ENCODE measurements at places on chromosomes 7 and 10.
A peak's percentile ranks its signal among the peaks of the same experiment; 100 is the strongest.

DNA sequence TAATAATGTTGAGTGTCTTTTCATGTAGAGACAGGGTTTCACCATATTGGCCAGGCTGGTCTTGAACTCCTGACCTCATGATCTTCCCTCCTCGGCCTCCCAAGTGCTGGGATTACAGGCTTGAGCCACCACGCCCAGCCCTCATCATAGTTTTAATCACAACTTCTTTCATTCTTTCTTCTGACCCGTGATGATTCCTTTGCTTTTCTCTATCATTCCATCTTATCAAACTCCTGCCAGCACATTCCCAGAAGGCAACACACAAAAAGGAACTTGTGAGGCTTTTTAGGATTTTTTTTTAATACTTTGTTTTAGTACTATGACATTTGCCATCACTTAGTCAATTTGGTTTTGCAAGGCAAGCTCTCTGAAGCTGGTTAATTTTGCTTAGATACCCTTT is 77.5 kb upstream of the MEOX2 start:
- DNase-seq, result no peak

GRCh38 chr7:97512441-97513207 is 219.3 kb upstream of the TAC1 start:
- DNase-seq, result no peak

- no peak for DNase-seq
These were observed 52.6 kb downstream of the RASGEF1A start for GRCh38 chr10:43214071-43214955.

DNA sequence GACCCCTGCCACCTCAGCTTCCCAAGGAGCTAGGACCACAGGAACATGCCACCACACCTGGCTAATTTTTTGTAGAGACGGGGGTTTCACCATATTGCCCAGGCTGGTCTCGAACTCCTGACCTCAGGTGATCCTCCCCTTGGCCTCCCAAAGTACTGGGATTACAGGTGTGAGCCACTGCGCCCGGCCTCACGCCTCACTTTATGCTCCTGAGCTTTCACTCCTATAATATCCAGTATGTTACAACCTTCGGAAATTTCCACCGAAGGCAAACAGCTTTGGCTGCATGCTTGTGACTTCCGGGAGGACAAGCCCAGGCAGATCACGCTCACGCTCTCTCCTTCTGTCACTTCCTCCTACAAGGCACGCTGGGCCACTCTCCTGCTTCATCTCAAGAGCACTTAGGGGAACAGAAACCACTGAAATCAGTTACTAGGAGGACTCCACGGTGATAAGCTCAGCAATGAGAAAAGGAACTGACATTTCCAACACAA is 4.4 kb upstream of the MAD1L1 start:
- DNase-seq, result peak; percentile 91

DNA sequence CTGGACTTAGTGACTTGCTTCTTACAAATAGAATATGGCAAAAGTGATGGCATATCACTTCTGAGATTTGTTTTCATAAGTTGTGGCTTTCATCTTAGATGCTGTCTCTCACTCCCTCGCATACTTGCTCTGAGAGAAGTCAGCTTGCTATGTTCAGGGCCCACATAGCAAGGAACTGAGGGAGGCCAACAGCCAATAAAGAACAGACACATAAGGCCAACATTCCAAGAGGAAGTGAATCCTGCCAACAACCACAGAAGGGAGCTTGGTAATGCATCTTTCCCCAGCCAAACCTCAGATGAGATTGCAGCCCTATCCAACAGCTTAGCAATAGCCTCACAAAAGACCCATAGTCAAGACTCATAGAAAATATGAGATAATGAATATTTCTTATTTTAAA is 39.2 kb upstream of the DMTF1 start:
- DNase-seq, result no peak

GRCh38 chr10:71608819-71609768 is 110.5 kb downstream of the C10orf105 start:
- peak; percentile 73 for DNase-seq

DNA sequence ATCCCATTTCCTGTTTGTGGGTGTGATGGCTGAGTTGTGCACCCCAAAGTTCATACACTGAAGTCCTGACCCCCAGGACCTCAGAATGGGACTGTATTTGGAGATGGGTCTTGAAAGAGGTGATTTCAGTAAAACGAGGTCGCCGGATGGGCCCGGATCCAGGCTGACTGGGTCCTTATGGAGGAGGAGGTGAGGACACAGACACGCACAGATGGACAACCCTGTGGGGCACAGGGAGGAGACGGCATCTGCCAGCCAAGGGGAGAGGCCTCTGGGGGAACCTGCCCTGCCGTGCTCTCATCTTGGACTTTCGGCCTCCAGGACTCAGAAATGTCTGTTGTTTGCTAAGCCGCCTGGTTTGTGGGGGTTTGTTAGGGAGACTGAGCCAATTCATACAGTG is 61.1 kb downstream of the PTPRN2 start:
- no peak for DNase-seq

DNA sequence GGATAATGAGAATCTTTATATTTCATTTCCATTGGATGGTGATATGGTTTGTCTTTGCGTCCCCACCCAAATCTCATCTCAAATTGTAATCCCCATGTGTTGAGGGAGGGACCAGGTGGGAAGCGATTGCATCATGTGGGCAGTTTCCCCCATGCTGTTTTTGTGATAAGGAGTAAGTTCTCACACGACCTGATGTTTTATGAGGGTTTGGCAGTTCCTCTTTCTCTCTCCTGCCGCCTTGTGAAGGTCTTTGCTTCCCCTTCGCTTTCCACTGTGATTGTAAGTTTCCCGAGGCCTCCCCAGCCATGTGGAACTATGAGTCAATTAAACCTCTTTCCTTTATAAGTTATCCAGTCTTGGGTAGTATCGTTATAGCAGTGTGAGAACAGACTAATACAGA is 59.4 kb downstream of the MTPN start:
- DNase-seq, result no peak

GRCh38 chr7:27071622-27072390 is 24.0 kb downstream of the HOXA1 start:
- no peak for DNase-seq

GRCh38 chr7:52708846-52709245 is 326.6 kb upstream of the POM121L12 start:
- DNase-seq, result no peak

DNA sequence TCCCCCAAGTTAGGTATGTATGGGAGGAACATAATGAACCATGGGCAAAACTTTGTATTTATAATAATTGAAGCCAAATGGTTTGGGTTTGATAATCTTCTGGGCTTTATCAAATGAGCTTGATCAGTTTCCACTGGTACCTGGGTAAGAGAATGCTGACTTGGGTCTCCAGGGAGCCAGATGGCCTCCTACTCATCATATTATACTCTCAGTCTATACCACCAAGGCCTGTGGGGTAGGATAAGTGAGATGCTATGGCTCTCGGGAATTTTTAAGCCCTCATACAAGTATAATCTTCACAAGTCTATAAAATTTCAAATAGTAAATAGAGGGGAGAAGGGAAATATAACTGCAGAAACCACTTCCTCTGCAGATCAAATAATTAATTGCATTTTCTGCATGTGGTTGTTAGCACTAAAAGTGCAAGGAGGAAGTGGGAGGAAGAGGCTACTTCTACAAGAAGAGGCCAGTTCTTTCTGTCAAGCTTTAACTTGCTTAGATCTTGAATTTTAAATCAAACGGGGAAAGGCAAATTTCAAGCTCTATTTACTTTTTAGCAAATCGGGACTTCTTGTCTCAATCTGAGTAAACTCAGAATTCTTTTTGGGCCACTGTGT is 349.0 kb downstream of the SORCS1 start:
- no peak for DNase-seq

- DNase-seq, result no peak
These were observed 27.7 kb downstream of the CUL1 start for GRCh38 chr7:148726385-148726784.

- no peak for DNase-seq
These were observed 55.0 kb downstream of the HDAC9 start for GRCh38 chr7:18550574-18550973.

- no peak for DNase-seq
These were observed 270.4 kb downstream of the RELN start for GRCh38 chr7:103719070-103719469.

GRCh38 chr7:149690688-149691446 is 82.5 kb downstream of the ZNF467 start:
- no peak for DNase-seq

DNA sequence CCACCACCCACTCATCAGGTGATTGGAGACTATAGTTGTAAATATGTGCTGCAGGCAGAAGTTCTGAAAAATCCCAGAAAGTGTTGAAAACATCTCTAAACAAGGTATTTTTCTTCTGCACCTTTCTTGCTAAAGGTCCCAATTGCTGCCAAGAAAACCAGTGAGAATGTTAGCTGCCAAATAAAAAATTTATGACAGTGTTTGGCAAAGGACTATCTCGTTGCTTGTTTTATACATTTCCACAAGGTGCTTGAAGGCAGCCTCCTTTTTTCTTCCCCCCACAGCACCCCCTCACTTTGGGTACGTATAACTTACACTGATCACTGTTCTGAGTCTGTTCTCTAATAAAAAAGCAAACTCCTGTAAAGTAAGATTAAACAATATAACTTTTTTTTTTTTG is 158.6 kb upstream of the TCF7L2 start:
- DNase-seq, result no peak

DNA sequence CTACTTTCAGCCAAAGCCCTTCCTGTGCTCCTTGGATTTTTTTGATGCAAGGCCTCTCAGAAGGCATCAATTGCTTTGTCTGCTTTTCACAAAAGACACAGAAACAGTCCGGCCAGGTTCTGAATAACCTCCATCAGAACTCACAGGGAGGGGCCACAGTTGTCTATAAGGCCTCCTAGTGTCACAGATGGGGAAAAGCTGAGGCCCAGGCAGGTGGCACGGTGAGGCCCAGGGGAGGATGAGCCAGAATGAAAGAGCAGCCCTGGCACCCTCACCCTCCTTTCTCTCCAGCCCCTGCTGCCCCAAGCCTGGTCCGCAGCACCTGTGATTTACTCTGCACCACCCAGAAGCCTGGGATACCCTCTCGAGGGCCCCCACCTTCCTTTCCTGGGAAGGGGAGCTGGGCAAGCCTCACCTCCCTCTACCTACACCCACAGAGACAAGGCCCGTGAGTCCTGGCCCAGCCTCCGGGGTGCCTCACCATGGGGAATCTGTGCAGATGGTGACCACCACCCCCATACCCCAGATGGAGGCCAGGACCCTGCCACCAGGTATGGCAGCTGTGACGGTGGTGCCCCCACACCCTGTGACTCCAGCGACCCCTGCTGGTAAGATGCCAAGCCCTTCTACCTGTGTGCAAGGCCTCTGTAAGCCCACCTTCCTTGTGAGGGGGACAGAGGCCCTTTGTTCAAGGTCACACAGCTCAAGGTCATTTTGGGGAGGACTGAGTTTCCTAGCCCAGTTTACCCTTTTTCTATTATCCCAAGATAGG is 26.2 kb upstream of the ZNF467 start:
- peak; percentile 79 for DNase-seq

DNA sequence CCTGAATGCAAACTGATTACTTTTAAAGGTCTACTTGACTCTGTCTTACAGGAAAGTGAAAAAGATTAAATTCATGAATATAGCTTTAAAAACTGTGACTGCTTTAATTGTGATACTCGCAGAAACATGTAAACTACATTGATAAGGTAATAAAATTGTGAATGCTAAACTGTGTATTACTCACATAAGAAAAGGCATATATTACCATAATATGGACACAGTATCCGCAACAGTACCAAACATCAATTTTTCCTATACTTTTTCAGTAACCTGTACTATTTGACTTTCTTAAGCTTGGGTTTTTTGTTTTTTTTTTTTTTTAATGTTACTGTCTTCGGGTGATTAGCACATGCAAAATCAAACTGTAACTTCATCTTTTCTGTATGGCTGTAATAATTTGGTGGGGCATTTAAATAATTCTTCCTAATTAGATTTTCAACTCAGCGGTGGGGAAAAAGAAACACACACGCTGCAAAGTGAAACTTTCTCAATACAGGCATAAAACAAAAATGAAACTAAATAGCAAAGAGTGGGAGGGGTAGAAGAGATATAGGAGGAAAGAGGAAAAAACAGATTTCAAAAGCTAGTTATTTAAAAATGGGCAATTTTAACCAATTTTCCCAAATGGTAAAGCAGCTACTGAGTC is 23.2 kb downstream of the NT5C3A start:
- peak; percentile 37 for DNase-seq

DNA sequence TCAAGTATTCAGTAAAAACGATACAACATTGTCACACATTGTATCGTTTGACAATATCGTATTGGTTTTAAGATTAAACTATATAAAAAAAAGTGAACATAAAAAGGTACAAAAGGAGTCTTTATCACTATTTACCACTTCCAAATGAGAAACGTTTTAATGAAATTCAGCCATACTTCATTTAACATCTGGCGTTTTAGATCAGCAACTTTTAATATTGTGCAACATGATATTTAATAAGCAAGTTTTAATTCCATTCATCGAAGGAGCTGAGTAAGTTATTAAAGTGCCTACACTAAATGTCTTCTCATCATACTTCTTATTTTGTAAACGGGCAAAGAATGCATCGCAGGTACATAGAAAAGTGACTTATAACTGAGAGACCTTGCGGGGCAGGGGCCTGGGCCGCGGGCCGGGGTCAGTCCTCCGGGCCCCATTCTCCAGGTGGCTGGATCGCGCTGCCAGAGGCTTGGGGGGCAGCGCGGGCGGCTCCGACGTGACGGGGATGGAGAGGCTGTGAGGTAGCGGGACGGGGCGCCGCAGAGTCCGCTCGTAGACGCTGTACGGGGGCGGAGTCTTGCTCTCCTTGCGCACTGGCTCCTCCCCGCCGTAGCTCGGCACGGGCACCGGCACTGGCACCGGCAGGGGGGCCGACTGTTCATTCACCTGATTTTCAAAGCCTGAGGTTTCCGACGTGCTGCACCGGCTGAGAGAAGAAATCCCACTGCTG is 165.8 kb upstream of the IMMP2L start:
- DNase-seq, result no peak

- no peak for DNase-seq
These were observed 271.0 kb downstream of the MAD1L1 start for GRCh38 chr7:1961701-1962276.

GRCh38 chr10:5943536-5943935 is 33.8 kb downstream of the IL15RA start:
- DNase-seq, result no peak

GRCh38 chr7:21430575-21430954 is 2.7 kb downstream of the SP4 start:
- DNase-seq, result no peak

- DNase-seq, result no peak
These were observed 4.5 kb upstream of the DRGX start for GRCh38 chr10:49400365-49400764.

GRCh38 chr7:55254596-55255495 is 110.3 kb upstream of the LANCL2 start:
- DNase-seq, result peak; percentile 92

GRCh38 chr10:84205049-84205852 is 10.9 kb downstream of the CDHR1 start:
- DNase-seq, result peak; percentile 77

DNA sequence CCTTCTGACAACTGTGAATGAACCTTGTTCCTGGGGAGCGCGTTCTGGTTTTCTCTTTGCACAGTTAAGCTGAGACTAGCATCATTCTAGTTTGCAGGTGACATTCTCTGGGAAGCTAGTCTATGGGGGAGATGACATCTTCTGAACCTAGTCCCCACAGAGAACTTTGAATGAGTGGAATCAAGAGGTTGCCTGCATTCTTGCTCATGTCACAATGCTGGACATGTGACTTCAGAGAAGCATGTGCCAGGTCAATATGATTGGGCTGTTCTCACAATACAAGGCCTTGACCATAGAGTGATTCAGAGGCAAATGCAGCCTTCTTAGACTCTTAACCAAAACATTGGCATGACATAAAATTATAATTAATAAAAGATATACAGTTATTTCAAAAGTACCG is 22.1 kb downstream of the KLLN start:
- DNase-seq, result no peak

- DNase-seq, result no peak
These were observed 39.7 kb upstream of the GPR141 start for GRCh38 chr7:37643876-37644275.
